Memory B cell (primary cell): ENCODE measurements at places on chromosomes 16 and 17.

- H3K4me3 ChIP-seq = no peak overlapping the region
- no peaks in the 10 kb centered on the region for H3K27me3 ChIP-seq
- no peak overlapping the region for H3K27ac ChIP-seq
Measured at GRCh38 chr17:53168413-53168812, 654.3 kb upstream of the KIF2B start.

GRCh38 chr16:87203060-87203656 lies 114.0 kb downstream of the C16orf95 start:
- no peaks in the 10 kb centered on the region for H3K4me1 ChIP-seq
- no peaks in the 10 kb centered on the region for H3K36me3 ChIP-seq

GRCh38 chr17:42997390-42997983 lies 732 bp upstream of the RPL27 start:
- peak overlapping the region; percentile 95 for H3K4me3 ChIP-seq
- no peak for DNase-seq
- peak overlapping the region; percentile 98 for H3K27ac ChIP-seq
- H3K4me1 ChIP-seq = peaks cover 21% of the 10 kb centered on the region

DNA sequence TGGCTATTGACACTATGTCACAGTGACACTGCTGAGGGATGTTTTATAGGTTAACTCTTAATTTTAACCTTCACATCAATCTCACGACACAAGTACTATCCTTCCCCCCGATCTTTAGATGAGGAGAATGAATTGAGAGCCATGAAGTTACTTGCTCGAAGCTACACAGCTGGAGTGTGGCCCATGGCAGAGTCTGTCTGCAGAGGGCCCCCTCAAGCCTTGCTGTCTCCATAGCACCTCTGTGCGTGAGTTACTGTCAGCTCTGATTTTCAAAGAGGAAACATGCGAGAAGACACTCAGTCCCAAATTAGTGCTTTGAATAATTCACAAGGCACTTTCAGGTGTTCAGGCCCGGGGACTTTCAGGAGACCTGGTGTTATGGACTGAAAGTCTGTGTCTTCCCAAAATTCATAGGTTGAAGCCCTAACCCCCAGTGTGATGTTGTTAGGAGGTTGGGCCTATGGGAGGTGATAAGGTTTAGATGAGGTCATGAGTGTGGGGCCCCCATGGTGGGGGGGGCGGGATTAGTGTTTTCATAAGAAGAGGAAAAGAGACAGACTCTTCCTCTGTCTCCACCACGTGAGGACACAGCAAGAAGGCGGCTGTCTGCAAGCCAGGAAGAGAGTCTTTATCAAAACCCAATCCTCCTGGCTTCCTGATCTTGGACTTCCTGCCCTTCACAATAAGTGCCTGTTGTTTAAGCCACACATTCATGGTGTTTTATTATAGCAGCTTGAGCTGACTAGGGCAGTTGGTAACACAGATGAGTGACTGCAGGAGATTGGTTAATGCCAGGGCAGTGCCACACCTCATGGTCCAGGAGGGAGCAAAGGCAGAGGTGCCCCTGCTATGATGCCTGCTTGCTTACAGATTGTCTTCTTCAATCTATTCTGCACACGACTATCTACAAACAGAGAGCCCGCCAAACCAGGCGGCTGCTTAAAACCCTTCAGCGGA lies 281.8 kb downstream of the HAPSTR1 start:
- H3K4me1 ChIP-seq = no peaks in the 10 kb centered on the region
- no peak overlapping the region for H3K27ac ChIP-seq
- no peak overlapping the region for H3K4me3 ChIP-seq

GRCh38 chr16:84967828-84968227 lies 43.5 kb downstream of the ZDHHC7 start:
- H3K4me1 ChIP-seq = no peaks in the 10 kb centered on the region
- no peaks in the 10 kb centered on the region for H3K36me3 ChIP-seq
- H3K27me3 ChIP-seq = peaks cover 12% of the 10 kb centered on the region
- no peak overlapping the region for H3K27ac ChIP-seq
